Adrenal gland (tissue), 19 donors: ENCODE measurements at places on chromosomes 1 and 21. TPM values are rescaled to one million over a fixed set of nuclear protein-coding genes. Genes with fewer than 3 reads are reported as not detected.
A peak's percentile ranks its signal among the peaks of the same experiment; 100 is the strongest.

The XKR8 gene
- polyA plus RNA-seq = 5.3 TPM

The MATN1 gene
- polyA plus RNA-seq = 0.10 TPM

The S100A4 gene
- 455 TPM for polyA plus RNA-seq

The KRTAP13-4 gene
- polyA plus RNA-seq = not detected

The AADACL3 gene
- polyA plus RNA-seq = not detected

DNA sequence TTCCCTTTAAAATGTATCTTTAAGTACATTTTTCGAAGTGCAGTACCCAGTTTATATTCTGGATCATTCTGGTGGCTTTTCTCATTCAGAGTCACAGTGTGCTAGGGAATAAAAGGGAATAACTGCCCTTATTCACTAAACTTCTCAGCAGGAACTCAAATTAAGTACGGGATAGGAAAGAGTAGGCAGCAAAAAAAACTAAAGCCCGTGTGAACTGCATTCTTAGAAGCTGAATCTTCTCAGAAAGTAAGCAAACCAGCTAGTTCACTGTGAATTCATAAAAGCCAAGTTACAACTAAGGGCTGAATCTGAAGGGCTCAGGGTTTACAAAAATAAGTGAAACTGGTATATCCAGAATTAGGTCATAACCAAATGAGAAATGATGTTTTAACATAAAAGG is 22.0 kb downstream of the PRPF38A start:
- no peak overlapping the region for H3K27ac ChIP-seq
- no peaks in the 10 kb centered on the region for H3K36me3 ChIP-seq
- DNase-seq = no peak
- H3K27me3 ChIP-seq = no peaks in the 10 kb centered on the region
- no peak overlapping the region for H3K4me3 ChIP-seq

- no peaks in the 10 kb centered on the region for H3K27me3 ChIP-seq
- H3K27ac ChIP-seq = no peak overlapping the region
- DNase-seq = no peak
- no peaks in the 10 kb centered on the region for H3K36me3 ChIP-seq
- no peaks in the 10 kb centered on the region for H3K4me1 ChIP-seq
Measured at GRCh38 chr1:243489681-243490546, 234.1 kb downstream of the SDCCAG8 start.

- H3K27me3 ChIP-seq = no peaks in the 10 kb centered on the region
- H3K4me1 ChIP-seq = no peaks in the 10 kb centered on the region
- DNase-seq = peak; percentile 25
- no peaks in the 10 kb centered on the region for H3K36me3 ChIP-seq
- no peak overlapping the region for H3K4me3 ChIP-seq
Measured at GRCh38 chr1:186983327-186983726, 154.6 kb downstream of the PLA2G4A start.

DNA sequence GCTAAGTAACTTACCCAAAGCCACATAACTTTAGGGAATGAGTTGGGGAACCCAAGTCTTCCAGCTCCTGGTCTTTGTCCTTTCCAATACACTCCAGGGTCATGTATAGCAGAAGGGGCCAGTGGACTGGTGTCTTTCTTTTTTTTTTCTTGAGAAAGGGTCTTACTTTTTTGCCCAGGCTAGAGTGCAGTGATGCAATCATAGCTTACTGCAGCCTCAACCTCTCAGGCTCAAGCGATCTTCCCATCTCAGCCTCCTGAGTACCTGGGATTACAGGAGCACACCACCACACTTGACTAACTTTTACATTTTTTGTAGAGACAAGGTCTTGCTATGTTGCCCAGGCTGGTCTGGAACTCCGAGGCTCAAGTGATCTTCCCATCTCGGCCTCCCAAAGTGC is 12.2 kb downstream of the NAV1 start:
- no peaks in the 10 kb centered on the region for H3K27me3 ChIP-seq
- H3K36me3 ChIP-seq = no peaks in the 10 kb centered on the region
- no peak overlapping the region for H3K4me3 ChIP-seq

DNA sequence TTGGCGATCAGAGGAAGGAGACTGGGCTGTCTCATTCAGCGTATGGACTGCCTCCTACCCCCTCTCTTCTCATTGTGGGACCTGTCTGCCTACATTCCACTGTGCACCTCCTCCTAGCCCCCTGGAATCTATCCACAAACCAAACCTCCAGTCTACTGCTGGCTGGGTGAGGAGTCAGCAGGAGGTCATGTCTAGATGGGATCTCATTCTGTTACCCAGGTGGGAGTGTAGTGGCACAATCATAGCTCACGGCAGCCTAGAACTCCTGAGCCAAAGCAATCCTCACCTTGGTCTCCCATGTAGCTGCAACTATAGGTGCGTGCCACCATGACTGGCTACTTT is 18.0 kb upstream of the TTC22 start:
- DNase-seq = no peak
- H3K4me1 ChIP-seq = no peaks in the 10 kb centered on the region
- no peak overlapping the region for H3K27ac ChIP-seq
- H3K36me3 ChIP-seq = no peaks in the 10 kb centered on the region
- H3K27me3 ChIP-seq = no peaks in the 10 kb centered on the region

DNA sequence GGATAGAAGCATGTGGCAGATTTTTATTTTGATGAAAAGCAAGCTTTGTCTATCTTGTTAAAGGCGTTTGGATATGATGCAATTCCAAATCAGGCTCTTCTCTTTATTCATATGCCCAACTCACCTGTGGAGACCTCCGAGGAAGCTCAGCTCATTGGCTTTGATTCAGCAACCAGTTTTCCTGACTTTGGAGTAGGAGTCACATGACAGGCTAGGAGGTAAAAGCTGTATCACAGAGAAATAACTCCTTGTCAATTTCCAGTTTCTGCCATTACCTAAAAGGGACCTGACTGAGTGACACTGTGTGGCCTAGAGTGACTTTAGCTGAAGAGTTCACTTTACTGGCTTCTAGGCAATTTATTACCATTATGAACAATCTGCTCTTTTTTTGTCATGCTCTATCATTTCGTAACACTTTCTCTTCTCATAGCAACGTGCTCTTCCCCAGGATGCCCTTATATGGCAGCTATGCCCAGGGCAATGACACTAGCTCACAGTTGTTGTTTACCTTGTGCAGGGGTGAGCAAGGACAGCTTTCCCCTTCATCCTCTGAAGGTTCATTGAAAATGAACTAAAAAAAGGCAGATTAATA is 107.2 kb downstream of the KCNK1 start:
- H3K36me3 ChIP-seq = no peaks in the 10 kb centered on the region
- no peaks in the 10 kb centered on the region for H3K4me1 ChIP-seq
- DNase-seq = no peak
- H3K4me3 ChIP-seq = no peak overlapping the region
- no peaks in the 10 kb centered on the region for H3K27me3 ChIP-seq
- no peak overlapping the region for H3K27ac ChIP-seq

DNA sequence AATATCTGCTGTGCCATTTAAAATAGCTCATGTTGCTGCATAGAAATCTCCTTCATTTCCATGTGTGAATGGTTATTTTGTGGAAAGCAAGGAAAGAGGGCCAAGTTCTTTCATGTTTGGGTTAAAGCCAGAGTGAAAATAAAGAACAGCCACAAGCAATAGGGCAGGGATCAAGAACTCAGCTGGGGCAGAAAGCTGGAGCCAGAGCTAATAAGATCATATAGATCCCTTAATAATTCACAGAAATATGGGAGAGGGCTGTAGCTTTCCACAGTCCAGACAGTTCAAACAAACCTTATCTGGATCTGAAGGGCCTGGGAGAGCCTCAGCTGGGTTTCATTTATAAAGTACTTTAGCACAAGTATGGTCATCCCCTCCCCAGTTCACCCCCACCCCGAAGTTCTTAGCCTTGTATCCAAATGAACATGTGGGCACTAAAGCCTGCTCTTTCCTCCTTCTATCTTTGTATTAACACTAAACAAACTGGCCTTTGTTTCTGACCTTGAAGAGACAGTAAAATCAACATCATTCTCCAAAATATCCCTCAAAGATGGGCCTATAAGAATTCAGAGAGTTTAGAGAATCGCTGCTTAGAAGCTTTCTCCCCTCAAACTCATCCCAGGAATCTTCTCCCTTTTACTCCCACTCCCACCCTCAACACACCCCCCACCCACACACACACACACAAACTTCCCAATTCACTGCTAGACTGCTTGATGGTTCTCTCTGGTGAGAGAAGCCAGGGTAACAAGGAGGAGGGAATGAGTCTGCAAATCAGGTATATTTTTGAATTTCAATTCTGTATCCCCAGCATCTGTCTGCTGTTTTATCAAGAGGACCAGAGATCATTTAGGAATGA is 41.7 kb downstream of the UTP25 start:
- no peaks in the 10 kb centered on the region for H3K4me1 ChIP-seq
- H3K36me3 ChIP-seq = no peaks in the 10 kb centered on the region
- H3K27me3 ChIP-seq = no peaks in the 10 kb centered on the region
- no peak overlapping the region for H3K4me3 ChIP-seq
- no peak for DNase-seq

GRCh38 chr1:205069371-205070125 is 14.7 kb downstream of the TMEM81 start:
- DNase-seq = no peak
- no peaks in the 10 kb centered on the region for H3K27me3 ChIP-seq
- no peak overlapping the region for H3K4me3 ChIP-seq
- H3K27ac ChIP-seq = no peak overlapping the region
- no peaks in the 10 kb centered on the region for H3K36me3 ChIP-seq

DNA sequence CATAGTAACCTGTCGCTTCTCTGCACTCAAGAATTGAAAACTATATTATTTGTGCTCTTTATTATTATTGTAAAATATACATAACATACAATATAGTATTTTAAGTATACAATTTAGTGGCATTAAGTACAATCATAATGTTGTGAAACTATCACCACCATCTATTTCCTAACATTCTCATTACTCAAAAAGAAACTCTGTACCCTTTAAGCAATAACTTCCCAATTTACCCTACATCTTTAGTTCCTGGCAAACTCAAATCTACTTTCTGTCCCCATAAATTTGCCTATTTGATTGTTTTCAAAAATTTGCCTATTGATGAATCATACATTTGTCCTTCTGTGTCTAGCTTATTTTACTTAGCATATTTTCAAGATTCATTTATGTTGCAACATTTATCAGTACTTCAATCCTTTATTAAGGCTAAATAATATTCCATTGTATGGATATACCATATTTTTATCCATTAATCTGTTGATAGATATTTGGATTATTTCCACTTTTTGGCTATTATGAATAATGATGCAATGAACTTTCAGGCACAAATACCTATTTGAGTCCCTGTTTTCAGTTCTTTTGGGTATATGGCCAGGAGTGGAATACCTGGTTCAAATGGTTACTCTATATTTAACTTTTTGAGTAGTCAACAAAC is 99.6 kb upstream of the DMRTA2 start:
- no peaks in the 10 kb centered on the region for H3K27me3 ChIP-seq
- H3K4me1 ChIP-seq = no peaks in the 10 kb centered on the region
- H3K27ac ChIP-seq = no peak overlapping the region
- no peak overlapping the region for H3K4me3 ChIP-seq
